ENCODE measurements at places on chromosomes 1 and 21.

GRCh38 chr1:236147521-236148469, 5.5 kb downstream of the GPR137B start:
- no peak for DNase-seq

GRCh38 chr1:169874229-169874628, 19.5 kb downstream of the SCYL3 start:
- no peak for DNase-seq

- no peak for DNase-seq
These were observed 40.9 kb downstream of the ACTL8 start for GRCh38 chr1:17795836-17796645.

- DNase-seq: no peak
These were observed 1.1 kb downstream of the SERBP1 start for GRCh38 chr1:67429011-67429527.

GRCh38 chr1:5466487-5466886, 525.7 kb downstream of the NPHP4 start:
- DNase-seq: no peak

- no peak for DNase-seq
These were observed 8.4 kb downstream of the FOXE3 start for GRCh38 chr1:47424336-47424982.

GRCh38 chr1:36128126-36128904, 3.3 kb upstream of the COL8A2 start:
- DNase-seq: no peak

DNA sequence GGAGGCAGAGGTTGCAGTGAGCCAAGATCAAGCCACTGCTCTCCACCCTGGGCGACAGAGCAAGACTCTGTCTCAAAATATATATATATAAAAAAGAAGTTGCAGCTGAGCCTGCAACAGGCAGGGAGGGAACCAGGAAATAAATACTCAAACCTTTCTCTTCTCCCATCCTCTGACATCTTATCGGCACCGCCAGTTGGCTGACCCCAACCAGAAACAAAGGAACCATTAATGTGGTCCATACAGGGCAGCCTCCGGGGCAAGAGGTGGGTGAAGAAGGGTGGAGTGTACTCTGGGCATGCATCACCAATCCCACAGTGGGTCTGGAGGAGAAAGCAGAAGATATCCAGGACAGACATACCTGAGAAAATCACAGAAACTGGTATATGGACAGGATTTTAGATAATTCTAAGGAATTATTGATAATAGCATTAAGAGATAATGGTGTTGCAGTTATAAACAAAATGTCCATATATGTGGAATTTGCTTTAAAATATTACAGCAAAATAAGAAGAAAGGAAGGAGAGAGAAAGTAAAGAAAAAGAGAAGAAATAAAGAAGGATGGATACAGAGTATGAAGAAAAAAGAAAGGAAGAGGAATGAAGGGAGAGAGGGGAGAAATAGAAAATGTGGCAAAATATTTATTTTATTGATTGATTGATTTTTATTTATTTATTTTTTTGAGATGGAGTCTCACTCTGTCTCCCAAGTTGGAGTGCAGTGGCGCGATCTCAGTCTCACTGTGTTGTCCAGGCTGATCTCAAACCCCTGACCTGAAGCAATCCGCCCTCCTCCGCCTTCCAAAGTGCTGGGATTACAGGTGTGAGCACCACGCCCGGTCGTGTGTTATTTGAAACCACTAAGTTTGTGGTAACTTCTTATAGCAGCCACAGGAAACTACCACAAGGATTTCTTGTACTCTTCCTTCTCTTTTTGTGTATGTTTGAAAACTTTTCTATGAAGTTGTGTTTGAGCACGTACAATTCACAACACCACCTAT, 4.1 kb upstream of the PTAFR start:
- no peak for DNase-seq

DNA sequence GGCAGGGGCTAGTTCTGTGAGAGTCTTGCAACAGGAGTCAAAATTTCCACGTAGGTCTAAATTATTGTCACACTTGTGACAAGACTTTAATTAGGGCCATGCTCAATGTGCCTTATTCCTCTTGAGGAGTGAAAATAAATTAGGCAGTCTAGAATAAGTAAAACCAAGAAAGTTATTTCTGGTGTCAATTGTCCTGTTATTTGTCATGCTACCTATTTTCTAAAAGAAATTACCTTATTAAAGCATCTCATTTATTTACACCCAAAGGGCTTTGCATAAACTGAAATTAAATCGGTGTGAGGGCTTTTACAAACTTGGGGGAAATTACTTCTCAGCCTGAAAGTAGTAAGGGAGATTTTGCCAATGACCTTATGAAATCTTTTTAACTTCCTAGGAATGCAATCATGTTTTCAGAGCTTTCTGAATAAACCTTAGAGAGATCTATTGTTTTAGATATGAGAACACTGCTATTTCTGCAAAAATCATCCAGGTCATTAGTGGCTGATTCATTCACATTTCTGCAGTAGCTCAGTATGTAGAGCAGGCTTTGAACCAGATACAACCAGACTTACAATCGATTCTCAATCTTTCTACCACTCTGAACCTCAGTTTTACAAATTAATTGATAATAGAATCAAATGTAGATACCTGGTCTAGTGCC, 221.2 kb upstream of the SAMSN1 start:
- no peak for DNase-seq

GRCh38 chr1:92695104-92695503, 89.8 kb downstream of the EVI5 start:
- DNase-seq: no peak

DNA sequence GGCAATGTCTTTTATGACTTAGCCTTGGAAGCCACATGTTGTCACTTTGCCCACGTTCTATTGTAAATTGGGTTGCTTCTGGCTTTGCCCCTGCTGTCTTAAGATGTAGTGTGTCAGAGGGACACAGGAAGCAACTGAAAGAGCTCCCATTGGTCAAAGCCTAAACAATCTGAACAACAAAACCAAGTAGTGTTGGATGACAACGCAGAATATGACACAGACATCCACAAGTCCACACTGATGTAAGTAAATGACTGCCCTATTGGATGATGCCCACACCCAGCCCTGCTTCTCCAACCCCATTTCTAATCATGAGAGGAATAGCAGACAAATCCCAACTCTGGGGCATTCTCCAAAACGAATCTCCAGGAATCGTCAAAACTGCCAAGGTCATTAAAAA, 50.7 kb downstream of the ELF3 start:
- no peak for DNase-seq

DNA sequence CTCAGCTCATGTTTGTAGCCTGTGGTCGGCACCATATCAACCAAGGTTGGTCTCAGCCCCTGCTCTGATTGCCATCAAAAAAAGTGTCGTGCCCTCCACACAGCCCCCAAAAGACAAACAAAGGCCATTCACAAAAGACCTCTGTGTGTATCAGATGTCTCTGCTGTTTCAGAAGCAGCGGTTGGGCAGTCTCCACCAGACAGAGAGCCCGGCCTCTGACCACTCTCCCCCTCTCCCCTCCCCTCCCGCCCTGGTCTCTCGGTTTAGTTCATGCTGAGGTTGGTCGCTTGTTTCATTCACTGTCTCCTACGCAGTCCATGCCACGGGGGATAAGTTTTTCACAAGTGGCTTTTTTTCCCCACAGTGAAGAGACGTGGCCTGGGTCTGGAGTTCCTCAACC, 27.1 kb downstream of the ACTA1 start:
- no peak for DNase-seq

DNA sequence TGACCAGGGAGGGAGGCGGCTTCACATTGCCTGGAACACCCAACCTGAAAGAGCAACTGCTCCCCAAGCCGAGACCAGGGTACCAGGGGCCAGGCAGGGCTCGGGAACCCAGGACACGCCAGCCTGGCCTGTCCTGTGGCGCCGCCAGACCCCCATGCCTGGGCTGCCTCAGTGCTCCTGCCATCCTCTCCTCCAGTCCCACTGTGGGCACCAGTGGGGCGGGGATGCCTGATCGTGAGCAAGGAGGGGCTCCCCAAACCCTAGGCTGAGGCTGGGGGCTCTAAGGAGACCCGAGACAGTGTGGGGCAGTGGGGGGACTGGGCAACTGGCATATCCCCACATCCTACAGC, 45.1 kb downstream of the WNT9A start:
- no peak for DNase-seq

- DNase-seq: no peak
These were observed 24.6 kb downstream of the CR1L start for GRCh38 chr1:207669528-207670009.

GRCh38 chr1:206496131-206496793, 11.1 kb upstream of the RASSF5 start:
- DNase-seq: no peak

DNA sequence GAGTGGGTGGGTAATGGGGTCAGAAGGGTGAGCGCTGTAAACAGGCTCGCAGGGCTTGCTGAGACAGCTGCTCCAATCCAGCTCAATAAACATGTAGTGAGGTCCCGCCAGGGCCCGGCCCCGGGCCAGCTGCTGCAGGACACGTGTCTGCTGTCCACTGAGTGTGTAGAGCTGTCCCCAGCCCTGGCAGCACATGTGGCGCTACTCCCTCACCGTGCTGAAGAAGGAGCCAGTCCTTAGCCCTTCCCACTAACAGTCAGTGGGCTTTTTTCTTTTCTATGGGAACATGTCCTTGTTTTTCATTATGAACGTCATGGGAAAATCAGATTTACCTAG, 78.9 kb upstream of the C1orf174 start:
- DNase-seq: no peak

DNA sequence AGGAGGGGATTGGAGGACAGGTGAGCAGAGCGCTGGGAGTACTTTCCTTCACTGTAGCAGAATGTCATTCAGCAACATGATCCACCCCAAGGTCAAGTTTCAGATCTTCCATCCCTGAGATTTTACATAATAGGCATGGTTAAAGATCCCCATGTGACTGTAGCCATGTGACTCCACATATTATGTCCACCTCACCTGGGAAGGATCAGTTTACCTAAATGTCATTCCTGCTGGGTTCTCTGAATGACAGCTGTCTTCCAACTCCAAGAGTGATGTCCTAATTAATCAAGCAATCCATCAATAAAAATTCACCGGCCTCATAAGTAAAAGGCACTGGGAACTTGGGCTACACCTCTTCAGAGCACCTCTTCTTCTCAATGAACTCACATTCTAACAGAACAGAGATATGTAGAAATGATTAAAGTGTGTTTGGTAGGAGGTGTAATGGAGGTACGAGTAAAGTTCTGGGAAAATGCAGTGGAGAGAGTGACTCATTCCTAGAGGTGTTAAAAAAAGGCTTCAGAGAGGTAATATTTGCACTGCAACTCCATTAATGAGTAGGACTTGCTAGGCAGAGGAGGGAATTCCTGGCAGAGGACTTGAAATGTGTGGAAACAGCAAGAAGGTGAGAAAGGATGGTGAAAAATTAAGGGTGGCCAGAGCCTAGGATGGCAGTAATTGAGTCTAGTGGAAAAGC, 22.2 kb upstream of the MAPKAPK2 start:
- DNase-seq: no peak

- DNase-seq: no peak
These were observed 1.4 kb downstream of the PI4KB start for GRCh38 chr1:151325646-151326429.

DNA sequence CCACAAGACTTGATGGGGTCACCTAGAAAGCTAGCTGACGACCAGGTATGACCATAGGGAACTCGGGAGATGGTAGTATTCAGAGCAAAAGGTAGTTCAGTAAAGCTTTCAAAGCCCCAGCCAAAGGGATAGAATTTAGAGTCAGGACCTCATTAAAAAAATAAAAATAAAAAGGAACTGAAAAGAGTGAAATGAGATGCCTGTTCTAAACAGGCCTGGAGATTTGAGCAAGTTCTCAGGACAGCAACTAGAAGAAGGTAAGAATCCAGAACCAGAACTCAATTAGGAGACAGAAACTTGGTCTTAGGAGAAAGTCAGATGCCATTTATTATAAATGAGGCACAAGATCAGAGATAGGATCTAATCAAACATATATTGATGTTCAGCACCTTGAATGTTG, 265.5 kb upstream of the CACYBP start:
- DNase-seq: no peak

DNA sequence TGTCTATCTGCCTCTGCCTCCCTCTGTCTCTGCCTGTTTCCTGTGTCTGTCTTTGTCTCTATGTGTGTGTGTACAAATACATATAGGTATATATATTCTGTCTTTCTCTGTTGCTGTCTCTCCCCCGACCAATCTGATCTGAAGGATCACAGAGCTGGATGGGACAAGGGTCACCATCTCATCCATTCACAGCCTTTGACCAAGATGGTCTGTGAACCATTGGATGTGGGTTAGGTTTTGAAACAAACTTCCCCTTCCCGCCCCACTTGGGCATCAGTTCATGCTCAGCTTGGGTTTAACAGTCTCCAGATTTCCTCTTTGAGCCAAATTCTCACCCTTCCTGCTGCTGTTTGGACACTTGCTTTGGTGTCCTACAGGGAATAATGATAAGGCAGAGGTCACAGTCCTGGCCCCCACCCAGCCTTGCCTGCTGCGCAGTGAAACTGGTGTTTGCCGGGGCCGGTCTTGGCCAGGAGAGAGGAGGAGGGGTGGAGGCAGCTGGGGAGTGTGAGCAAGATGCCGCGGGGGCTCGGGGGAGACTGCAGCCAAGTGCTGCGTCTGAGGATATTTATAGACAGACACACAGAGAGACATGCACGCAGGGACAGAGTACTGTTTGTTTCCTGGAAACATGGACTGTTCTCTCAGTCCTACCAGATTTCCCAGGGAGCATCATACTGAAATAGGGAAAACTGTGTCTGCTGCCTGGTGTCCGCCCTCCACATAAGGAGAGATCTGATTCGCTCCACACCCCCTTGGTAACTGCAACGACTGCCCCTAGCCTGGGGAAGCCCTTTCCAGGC, 27.0 kb upstream of the BTG2 start:
- no peak for DNase-seq

DNA sequence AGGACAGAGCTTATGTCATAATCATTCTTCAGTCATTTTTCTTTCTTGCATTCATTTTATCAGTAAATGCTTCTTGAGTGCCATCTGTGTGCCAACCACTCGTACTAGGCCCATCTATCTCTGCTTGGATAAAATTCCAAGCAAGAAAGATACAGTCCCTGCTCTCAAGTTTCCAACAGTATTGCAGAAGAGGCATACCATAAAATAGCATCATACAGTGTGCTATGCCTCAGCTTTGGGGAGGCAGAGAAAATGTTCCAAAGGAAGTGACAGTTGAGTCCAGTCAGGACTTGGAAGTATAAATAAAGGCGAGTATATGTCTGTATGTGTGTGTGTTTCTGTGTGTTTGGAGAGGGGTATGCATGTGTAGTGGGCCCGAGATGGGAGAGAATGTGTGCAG, 113.4 kb upstream of the HOOK1 start:
- DNase-seq: no peak

GRCh38 chr1:21652101-21652936, 16.8 kb downstream of the RAP1GAP start:
- no peak for DNase-seq

- DNase-seq: no peak
These were observed 49.5 kb downstream of the ATP5PO start for GRCh38 chr21:33865996-33866575.

- no peak for DNase-seq
These were observed 116.6 kb downstream of the ATG4C start for GRCh38 chr1:62900566-62900965.

GRCh38 chr1:59631561-59632255, 183.0 kb upstream of the HOOK1 start:
- DNase-seq: no peak

GRCh38 chr1:233182587-233182986, 112.9 kb downstream of the PCNX2 start:
- no peak for DNase-seq

All from brain pericyte (primary cell).